ENCODE measurements at places on chromosomes 5 and 9. TPM values are rescaled to one million over a fixed set of nuclear protein-coding genes. Genes with fewer than 3 reads are reported as not detected.

GDA gene
- 0.20 TPM for total RNA-seq

CYLC2 gene
- not detected for total RNA-seq

CER1 gene
- total RNA-seq, result not detected

CNOT8 gene
- total RNA-seq, result 60.0 TPM

SPINK6 gene
- not detected for total RNA-seq

ATP10B gene
- 0.98 TPM for total RNA-seq

KIF4B gene
- not detected for total RNA-seq

ECM2 gene
- 0.72 TPM for total RNA-seq

SPATA31C1 gene
- total RNA-seq, result not detected

PCDHAC2 gene
- not detected for total RNA-seq

MUSK gene
- 5.5 TPM for total RNA-seq
